Foreskin fibroblast (primary cell): ENCODE measurements at places on chromosomes 7 and 10.

DNA sequence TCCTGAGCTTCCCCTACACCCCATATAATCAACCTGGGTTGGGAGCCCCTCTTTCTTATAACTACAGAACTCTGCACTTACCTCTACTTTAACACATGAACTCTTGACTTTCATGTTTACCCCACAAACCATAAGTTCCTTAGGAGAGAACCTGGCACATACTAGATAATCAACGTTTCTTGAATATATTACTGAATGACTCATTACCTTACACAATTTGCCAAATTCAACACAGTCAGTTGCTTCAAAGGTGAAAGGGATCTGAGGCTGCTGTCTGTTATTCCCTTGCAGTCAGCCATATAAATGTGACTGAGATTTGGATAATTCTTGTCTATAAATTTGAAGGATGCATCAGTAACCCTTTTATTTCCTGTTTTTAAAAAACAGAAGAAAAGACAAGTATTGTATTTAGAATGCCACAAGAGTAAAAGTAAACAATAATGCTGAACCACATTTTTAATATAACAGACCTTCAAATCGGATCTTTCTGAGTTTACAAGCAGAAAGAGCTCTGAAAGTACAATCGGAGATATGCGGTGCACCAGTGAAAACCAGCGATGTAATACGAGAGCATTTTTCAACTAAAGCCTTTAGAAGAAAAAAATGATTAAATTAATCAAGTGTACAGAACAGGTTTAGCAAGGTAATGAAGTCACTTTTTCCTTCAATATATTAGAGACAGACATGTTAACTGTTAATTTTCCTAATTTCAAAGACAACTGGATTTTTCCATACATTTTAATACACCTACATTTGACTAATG is 29.5 kb upstream of the LRRC17 start:
- DNase-seq, result no peak

- no peak for DNase-seq
Observed at GRCh38 chr7:20238754-20239324, 21.7 kb upstream of the MACC1 start.

GRCh38 chr10:107548301-107548700 is 383.8 kb upstream of the SORCS1 start:
- peak; percentile 52 for DNase-seq

- DNase-seq, result no peak
Observed at GRCh38 chr7:154973381-154973780, 29.5 kb downstream of the PAXIP1 start.
